ENCODE measurements at places on chromosomes 7 and 10. TPM values are rescaled to one million over a fixed set of nuclear protein-coding genes. Genes with fewer than 3 reads are reported as not detected.

CALHM2 gene
- total RNA-seq: 2.9 TPM

LEP gene
- total RNA-seq: not detected

NEBL gene
- 5.4 TPM for total RNA-seq

OPALIN gene
- total RNA-seq: not detected

GRCh38 chr7:134068670-134069069 lies 58.5 kb upstream of the LRGUK start:
- DNase-seq: no peak

GRCh38 chr10:8006274-8006999 lies 48.1 kb upstream of the GATA3 start:
- no peak for DNase-seq

- peak; percentile 27 for DNase-seq
Observed at GRCh38 chr7:80385508-80385907, 126.4 kb downstream of the GNAT3 start.

- peak; percentile 39 for DNase-seq
Observed at GRCh38 chr7:76089865-76090475, 42.1 kb downstream of the MDH2 start.

- DNase-seq: peak; percentile 89
Observed at GRCh38 chr7:131188367-131189339, 139.0 kb upstream of the MKLN1 start.

- no peak for DNase-seq
Observed at GRCh38 chr10:114523876-114524275, 119.6 kb upstream of the AFAP1L2 start.

DNA sequence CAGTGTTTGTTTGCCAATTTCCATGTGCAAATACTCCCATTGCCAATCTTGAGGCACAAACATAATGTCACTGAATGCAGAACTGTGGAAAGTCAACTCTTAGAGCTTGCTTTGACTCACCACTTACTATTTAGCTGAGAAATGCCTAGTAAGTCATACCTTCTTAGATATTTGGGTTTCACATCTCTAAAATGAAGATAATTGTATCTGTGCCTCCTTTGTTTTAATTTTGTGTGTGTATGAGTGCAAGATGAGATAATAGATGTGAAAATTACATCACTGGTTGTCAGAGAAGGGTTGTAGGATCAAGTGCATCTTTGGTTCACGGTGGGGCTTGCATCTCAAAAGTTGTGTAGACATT lies 407.5 kb downstream of the INHBA start:
- no peak for DNase-seq

- no peak for DNase-seq
Observed at GRCh38 chr10:43304687-43305333, 37.9 kb upstream of the RASGEF1A start.

DNA sequence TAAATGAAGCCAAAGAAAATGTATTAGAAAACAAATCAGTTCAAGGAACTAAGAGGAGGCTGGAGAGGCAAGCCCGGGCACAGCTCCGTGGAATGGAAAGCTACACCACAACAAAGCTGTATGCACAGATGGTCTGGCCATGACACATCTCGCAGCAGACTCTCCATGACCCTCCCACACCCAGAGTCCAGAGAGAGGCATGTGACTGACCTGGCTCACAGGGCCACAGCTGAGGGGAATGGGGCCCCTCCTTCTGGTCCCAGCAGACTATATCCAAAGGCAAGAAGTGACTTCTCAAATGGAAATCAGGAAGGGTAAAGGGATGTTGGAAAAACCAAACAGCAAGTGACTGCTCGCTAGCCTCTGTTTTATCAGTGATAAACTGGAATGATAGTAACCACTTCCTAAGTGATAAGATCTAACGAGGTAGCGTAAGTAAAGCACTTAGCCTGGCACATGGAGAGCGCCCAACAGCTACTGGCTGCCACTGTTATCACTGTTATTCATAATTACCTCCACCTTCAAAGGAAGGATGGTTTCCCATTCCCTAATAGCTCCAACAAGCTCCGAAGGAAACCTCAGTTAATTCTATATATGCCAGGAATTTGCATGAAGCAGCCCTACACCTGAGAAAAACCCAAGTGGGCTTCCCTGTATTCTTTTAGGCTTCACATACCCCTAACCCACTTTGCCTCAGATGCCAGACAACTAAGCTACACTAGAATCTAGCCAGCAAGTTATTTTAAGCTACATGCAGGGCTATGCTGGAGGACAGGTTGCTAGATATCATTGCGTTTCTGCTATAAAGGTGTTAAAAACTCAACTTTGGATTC lies 8.4 kb downstream of the OSBPL3 start:
- peak; percentile 88 for DNase-seq

DNA sequence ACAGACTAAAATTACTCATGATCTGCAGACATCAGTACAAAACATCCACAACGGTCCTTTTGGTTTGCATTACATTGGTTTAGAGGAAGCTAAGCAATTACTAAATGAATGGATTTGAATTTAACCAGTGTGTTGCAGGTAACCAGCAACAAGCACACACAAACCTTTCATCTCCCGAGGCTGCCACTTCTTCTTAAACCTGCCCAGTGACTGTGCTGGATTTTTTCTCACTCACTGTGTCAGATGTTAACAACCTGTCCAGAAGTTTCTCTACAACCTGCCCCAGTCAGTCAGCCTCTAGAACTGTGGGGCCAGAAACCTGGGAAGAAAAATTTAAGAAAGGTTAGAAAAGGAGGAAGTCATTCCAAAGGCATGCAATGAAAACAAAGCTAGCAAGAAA lies 2.4 kb upstream of the MEOX2 start:
- no peak for DNase-seq

GRCh38 chr10:77456414-77456813 lies 181.2 kb downstream of the KCNMA1 start:
- no peak for DNase-seq

GRCh38 chr7:140881507-140882228 lies 43.1 kb downstream of the BRAF start:
- DNase-seq: no peak

DNA sequence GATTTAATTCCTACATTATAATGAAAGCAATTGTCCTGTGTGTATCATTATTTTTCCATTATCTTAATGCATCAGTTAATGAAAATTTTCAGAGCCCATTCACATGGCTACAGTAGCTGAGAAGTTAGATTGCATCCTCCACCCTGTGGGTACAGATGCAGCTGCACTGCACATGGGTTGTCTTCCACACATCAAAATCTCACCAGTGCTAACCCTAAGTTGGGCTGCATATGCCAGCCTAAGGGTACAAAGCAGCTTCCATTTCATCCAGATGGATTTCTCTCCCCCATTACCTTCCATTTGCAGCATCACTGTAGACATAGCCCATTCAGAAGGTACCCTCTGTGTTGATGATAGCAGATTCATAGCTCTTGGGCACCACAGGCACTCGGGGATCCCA lies 74.7 kb upstream of the WDR11 start:
- DNase-seq: no peak

DNA sequence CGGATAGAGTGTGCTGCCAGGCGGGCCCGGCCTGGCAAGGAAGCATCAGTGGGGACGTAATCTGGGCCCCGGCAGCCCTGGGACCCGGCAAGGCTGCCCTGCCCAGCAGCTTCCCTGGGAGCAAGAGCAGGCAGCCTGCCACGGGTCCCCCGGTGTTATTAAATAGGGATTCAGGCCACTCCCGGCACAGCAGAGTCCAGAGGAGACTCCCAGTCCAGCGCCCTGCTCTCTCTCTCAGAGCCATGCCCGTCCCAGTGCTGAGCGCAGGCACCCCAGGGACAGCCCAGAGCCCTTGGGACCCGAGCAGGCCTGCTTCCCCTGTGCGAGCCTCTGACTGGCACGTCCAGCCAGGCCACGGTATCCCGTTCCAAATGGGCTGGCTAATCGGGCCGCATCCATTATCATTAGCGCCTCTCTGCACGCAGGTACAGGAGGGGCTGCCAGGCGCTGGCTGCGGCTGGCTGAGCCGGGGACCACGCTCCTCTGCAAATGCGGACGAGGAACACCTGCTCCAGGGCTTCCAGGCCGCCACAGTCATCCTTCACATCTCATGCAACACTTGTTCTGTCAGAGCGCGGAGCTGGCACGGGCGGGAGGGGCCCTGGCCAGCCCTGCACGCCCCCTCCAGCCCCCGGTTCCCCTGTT lies 344.2 kb upstream of the MKI67 start:
- no peak for DNase-seq

GRCh38 chr7:74294191-74294998 lies 5.2 kb downstream of the CLIP2 start:
- no peak for DNase-seq

DNA sequence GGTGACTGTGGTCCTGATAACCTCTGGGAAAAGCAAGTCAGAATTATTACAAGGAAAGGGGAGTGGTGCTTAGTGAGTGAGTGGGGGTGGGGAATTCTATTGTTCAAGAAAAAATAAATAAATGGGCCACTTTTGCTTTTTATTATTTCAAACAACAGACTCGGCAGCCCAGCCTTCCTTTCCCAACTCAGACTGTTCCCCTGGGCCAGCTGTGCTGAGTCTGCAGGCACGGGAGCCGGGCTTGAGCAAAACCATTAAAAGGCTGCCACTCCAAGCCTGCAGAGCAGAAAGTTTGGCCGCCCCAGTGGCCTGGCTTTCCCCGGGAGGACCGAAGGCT lies 90.0 kb downstream of the PLXNA4 start:
- DNase-seq: no peak

DNA sequence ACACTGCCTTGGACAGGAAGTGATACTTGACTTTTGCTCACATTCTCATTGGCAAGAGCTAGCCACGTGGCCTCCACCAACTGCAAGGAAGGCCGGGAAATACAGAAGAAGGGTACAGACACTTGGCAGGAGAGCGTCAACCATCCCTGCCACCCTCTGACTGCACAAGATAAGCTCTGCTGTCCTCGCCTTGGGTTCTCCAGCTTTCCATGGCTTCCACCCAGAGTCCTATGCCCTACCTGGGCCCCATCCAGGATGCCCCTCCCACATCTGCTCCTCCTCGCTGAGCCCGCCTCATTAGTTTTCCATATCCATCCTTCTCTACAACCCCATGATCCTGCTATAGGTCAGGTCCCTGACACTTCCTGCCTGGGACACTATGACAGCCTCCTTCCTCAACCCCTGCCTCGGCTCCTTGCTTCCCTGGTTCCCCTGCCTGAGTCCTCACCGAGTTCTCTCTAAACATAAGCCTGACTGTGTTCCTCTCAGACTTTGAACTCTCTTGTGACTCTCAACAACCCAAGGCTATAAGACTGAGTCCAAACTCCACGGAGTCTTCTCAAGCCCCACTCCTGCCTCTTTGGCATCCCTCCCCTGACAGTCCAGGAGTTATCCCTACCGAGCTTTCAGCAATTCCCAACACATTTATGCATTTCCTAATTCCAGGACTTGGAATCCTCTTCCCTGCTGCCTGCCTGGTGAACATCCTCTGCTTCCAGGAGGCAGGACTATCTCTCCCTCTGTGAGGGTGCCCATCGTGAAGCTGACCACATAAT lies 23.2 kb upstream of the GDF10 start:
- no peak for DNase-seq

DNA sequence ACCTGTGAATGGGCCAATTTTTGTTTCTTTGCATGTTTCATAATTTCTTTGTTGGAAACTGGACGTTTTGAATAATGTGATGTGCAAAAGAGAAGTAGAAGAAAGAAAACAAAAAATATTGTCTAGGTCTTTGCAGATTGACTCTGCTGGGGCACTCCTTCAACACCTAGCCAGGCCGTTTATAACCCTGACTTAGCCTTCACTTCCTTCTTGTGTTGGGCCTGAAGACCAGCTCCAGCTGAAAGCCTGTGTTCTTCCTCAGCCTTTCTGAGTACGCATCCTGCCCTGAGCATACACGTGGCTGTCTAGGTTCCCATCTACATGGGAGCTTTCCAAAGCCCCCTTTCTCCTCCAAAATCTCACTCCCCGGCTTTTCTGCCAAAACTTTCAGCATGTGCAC lies 41.9 kb downstream of the LMTK2 start:
- DNase-seq: no peak

DNA sequence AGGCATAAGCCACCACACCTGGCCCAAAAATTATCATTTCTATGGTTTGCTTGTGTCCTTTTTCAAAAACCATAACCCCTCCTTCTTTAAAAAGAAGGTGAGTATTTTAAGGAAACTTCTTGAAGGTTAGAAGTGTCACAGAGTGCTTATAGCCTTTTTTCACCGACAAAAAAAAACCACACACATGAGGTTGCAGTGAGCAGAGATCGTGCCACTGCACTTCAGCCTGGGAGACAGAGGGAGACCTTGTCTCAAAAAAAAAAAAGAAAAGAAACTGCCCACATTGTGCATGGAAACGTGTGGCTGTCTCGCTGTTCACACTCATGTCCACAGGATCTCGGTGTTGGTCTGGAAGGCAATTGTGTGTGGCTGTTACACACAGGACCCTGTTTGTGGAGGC lies 157.4 kb upstream of the PFKP start:
- DNase-seq: no peak

DNA sequence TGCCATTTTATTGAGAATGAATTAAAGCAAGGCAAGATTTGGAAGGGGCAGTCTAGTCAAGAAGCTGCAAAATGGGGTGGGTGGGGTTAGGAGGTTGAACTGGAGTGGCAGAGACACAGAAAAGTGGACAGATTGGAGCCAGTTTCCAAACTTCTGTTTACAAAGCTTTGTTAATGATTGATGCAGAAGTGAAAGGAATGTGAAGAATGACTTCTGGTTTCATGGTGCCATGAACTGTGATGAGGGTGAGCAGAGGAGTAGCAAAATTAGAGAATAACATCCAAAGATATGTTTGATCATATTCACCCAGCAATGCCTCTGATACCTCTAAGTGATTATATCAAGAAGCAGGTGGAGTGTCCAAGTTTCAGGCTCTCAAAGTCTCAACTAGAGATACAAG lies 1118.0 kb upstream of the C7orf33 start:
- peak; percentile 35 for DNase-seq

GRCh38 chr7:150876817-150877526 lies 24.7 kb downstream of the AOC1 start:
- DNase-seq: peak; percentile 86

DNA sequence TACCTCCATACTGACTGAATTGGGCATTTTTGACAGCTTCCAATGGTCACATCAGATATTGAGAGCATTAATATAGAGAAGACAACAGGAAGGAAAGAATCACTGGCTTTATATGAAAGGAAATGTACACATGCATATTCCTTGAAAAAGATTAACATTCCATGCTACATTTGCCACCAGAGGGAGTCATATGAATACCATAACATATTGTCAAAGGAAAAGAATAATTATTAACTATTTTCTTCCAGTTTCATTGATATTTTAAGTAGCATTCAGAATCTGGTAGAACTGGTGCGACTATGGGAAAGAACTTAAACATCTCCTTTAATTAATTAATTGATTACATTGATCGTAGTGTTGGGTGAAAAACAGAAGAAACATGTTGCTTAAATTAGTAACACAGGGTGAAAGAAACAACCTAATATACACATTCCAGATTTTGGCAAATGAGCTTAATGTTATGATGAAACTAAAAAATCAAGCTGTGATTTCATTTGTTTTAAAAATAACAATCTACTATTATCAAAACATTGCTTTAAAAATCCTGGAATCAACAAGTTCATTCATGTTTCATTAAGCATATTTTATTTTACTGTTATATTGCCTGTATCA lies 71.5 kb downstream of the GPR85 start:
- DNase-seq: peak; percentile 16

GRCh38 chr10:71210542-71210871 lies 1.9 kb upstream of the UNC5B start:
- no peak for DNase-seq

Data from Caki2 (cell line).